ENCODE measurements at places on chromosomes 4 and X.

DNA sequence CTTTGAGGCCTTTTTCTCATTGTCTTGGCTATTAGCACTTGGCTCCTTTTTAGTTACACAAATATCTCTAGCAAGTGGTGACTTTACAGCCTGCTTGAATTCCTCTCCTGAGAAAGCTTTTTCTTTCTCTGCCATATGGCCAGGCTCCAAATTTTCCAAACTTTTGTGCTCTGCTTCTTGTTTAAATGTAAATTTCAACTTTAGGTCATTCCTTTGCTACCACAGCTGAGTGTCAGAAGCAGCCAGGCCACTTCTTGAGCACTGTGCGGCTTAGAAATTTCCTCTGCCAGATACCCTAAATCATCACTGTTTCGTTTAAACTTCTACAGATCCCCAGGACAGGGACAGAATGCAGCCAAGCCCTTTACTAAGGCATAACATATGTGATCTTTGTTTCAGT lies 222.4 kb downstream of the FBXO8 start:
- no peak for DNase-seq

GRCh38 chr4:5812506-5813229 lies 80.2 kb downstream of the CRMP1 start:
- DNase-seq: no peak

DNA sequence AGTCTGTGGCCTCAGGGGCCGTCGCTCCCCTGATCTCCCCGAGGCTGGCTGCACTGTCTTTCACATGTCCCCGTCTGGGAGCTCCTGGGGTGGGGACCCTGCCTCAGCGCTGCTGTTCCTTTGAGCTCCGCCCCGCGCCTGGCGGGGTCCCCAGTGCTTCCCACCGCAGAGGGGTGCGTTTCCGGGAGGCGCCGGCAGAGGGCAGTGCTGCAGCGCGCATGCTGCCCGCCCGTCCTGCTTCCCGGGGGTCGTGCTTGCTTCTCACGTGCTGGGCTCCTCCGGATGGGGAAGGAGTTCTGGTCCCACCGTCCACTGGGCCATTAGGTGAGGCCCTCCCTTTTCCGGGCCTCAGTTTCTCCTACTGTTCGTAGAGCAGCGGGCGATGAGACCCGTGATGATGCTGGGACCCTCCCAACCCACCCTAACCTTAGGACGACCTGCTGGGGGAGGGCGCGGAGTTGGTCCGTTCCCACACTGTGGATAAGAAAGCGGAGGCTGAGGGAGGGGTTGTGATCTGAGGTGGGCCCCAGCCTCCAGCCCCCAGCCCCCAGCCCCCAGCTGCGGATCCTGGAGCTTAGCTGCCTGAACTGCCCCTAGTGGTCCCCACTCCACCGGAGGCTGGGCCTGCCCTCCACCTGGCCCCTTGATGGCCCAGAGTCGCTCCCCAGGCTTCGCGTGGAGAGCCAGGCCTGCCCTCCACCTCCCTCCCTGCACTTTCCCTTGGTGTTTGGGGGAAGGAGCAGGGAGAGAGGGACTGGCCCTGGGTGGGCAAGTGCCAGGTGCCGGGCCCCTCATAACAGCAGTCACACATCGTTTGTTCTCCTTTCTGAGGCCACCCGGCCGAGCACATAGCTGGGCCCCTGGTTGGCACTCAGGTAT lies 15.3 kb downstream of the CPZ start:
- DNase-seq: no peak

- no peak for DNase-seq
These were observed 71.6 kb upstream of the CLCN4 start for GRCh38 chrX:10085223-10085622.

DNA sequence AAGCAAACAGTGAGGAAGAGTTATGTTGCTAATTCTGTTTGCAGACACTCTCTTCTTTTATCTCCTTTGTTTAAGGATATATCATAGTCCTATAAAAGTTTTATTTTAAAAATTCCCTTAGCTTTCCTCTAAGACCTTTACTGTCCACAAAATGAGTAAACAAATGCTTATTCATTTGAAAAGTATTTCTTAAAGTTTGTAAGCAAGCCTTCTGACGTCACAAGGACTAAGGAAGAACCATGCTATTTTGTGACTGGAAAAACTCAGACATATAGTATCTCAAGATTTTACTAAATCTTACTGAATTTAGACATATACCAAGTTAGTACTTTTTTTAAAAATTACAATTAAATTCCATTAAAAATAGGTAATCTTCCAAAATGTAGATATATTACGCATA lies 5.2 kb upstream of the RBMXL3 start:
- DNase-seq: no peak

DNA sequence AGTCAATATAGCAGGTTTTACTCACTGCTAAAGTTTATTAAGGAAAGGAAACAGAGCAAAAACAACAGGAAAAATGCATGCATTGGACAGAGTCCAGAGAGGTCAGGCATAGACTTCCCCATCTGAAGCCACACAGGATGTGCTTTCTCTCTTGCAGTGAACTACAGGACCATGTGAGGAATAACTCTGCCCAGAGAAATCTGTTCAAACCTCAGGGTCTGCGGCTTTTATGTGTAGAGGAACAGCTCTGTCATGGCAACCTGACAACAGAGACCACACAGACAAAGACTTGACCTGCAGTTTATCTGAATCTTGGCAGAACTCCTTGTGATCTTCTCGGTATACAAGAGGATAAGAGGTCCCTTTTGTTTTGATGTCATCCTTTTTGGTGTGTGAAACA lies 46.3 kb upstream of the LONRF3 start:
- DNase-seq: no peak

DNA sequence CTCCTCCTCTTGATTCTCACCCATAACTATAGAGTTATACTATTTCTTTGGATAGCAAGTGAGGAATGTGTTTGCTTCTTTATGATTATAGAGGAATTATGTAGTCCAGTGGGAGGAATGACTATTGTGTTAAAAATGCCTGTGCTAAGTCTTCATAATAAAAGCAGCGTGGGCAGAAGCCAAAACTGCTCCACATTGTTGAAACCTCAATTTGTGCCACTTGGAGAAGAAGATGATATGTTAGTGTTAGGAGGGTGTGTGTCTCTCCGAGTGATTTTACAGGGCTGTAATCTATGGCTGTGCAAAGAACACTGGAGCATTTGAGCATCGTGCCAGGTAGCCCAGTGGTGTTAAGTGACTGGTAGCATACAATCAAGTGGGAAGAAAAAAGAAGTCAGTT lies 74.3 kb downstream of the FRAS1 start:
- no peak for DNase-seq

DNA sequence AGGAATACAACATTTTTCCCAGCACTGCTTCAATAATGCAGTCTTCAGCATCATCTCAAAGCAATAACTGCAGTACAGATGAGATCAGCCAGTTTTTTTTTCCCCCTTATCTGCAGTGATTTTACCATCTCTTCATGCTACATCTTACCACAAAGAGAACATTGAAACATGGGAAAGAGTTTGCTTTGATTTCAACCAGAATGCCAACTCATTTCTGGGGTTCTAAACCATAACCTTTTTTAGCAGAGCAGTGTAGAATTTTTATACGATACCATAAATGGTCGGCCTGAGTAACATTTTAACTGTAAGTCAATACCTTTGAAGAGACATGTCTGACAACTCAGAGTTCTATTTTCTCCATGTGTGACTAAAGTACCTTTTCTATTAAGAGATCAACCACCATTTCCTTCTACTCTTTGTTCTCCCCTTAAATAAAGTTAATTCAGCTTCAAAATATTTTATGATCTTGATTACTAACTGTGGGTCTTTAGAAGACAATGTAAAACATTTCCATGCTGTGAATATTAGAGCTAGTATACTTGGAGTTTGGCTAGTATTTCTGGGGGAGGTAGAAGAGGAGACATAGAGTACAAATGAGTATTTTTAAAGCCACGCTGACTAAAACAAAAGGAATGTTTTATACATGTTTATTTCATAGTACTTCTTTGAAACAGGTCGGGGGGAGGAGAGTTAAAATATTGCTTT lies 69.1 kb downstream of the TET2 start:
- no peak for DNase-seq

DNA sequence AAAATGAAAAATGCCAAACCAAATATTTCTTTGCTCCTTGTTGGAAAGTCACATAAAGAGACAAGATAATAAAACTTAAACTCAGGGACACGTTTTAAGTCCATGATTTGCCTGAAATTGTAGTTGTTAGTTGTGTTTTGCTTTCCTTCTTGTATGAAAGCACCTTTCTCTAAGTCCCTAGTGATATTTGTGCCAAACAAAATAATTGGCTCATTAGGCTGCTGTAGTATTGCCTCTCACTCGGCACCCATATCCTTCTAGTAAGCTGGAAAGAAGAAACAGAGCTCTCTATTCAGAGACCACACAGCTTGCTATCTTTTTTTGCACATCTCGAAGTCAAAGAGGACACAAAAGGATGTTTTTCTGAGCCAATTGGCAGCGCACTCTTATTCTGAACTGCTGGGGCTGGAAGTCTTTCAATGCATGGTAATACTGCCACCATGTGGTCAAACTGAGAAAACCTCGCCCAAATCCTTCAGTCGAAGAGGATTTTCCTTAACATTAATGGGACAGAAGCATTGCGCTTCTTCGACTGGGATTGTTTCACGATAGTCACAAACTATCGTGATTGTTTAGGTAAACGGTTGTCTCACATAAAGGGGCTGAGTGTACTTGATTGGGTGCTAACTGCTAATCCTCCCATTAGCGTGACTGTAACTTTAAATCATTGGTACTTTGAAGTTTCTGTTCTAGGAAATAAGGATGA lies 571.9 kb upstream of the LCORL start:
- no peak for DNase-seq

DNA sequence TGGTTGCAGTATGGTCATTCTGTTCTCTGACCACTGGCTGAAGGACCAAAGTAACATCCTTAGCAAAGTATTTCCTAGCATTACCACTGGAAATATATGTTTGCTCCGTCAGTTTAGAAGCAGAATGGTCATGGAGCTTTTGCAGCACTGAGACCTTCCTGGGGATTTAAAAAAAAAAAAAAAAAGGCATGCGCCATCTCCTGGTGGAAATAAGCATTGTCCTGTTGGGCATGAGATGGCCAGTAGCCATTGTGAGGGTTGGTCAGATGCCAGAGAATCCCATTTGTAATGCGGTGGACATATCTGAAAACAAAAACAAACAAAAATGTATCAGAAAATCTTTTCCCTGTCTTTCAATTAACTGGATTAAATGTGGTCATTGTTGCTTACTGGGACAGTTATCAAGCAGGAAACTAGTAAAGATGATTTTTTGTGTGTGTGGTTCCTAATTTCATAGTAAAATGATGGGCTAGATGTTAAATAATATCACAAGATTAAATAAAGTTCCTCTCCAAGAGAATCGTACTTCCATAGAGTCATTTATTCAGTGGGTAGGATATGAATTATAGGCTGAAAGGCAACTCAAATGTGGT lies 139.6 kb downstream of the SOWAHB start:
- DNase-seq: peak; percentile 58

DNA sequence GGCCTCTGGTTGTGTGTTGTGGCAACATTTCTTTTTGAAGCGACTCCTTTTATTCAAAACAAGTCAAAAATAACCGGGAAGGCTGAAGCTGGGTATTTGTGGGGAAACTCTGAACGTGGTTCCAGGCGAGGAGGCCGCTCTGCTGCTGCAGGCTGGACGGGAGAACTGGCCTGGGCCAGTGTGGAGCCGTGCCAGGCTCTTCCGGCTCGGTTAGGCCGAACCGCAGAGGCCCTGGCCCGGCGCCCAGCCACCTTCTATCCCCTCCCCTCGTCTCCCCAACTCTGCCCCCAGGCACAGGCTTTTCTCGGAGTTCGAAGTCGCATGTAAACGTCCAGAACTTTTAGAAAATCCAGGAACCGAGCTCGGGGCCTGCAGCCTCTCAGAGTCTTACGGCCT lies 2.4 kb upstream of the BCOR start:
- DNase-seq: no peak

GRCh38 chrX:101409043-101409442 lies 1.0 kb downstream of the HNRNPH2 start:
- DNase-seq: no peak

DNA sequence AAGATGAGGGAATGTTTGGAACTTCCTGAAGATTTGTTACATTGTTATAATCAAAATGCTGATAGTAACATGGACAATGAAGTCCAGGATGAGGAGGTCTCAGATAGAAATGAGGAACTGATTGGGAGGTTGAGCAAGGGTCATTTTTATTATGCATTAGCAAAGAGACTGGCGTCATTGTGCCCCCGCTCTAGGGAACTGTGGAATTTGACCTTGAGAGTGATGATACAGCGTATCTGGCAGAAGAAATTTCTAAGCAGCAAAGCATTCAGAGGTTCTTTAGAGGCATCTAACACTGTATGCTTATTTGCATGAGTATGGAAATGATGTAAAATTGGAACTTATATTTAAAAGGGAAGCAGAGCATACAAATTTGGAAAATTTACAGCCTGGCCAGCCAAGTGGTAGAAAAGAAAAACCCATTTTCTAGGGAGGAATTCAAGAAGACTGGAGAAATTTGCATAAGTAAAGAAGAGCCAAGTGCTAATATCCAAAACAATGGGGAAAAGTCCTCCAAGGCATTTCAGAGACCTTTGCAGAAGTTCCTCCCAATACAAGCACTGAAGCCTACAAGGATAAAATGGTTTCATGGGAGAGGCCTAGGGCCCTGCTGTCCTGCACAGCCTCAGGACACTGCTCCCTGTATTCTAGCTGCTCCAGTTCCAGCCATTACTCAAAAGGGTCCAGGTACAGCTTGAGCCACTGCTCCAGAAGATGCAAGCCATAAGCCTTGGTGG lies 483.0 kb upstream of the NDST4 start:
- no peak for DNase-seq

DNA sequence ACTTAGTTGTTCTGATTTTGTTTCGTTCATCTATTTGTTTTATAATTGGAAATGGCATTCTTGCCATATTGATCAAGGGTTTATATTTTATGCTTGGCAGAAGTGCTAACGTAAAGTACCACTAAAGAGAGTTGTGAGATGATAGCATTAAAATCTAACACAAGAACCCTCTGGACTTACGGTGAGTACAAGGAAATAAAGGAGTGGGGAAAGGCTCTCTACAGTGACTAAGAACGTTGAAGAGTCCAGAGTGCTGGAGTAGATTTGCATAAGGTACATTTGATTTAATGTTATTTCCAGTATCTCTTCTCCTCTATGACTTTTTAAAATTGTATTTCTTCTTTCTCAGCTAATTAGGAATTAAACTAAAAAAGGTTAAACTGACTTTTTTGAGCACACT lies 612.6 kb downstream of the DMD start:
- DNase-seq: no peak

GRCh38 chr4:51958199-51958968 lies 61.8 kb downstream of the LRRC66 start:
- DNase-seq: no peak

GRCh38 chr4:2257361-2258081 lies 4.4 kb downstream of the MXD4 start:
- DNase-seq: no peak

DNA sequence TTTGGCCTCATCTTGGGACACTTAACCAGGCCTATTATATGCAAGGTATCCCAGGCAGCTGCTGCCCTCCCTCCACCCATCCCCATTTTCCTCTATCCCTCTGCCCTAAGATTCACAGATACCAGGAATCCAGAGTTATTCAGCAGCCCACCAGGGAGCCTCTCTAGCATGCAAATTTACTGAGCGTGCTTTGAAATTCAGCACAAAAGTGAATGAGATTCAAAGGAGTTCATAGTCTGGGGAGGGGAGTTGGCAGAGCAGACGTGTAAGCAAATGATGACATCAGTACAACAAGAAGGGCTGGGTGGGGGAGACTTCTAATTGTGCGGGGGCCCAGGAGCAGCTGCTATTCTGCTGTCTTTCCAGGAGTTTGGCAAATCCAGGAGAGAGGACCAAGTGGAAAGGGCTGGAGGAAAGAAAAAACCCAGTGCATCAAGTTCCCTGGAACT lies 1.7 kb upstream of the MTM1 start:
- no peak for DNase-seq
